ENCODE measurements at places on chromosomes 7 and 10.

DNA sequence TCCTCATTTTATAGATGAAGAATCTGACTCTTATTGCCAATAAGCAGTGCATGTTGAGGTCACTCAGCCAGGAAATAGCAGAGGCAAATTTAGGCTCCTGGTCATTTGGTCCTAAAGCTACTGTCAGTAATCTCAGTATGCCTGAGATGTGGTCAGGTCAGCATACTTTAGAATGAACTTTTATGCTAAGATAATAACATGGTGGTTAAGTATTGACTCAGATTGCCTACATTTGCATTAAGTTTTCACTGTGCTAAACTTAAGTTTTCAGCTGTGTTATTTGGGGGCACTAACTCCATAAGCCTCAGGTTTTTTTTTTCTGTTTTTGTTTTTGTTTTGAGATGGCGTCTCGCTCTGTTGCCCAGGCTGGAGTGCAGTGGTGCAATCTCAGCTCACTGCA is 35.9 kb upstream of the CCSER2 start:
- no peak for ATAC-seq

GRCh38 chr10:74983383-74983782 is 128.1 kb upstream of the SAMD8 start:
- ATAC-seq = no peak

- ATAC-seq = no peak
These were observed 55.2 kb upstream of the C10orf71 start for GRCh38 chr10:49243610-49244283.

DNA sequence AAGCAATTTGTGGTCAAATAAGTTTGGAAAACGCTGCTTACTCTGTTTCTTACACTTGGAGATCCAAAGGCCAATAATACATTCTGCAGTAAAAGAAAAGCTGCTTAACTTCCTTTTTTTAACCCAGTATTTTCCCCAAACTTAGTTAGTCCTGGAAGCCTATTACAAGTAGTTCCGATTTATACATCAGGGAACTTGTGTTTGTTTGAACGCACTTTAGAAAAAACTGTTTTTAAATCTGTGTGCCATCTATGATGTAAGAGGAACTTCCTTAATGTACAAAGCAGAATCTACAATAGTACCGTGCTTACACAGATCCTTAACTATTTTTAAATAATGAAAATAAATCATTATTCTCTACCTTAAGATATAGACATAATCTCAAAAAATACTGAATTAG is 23.0 kb downstream of the SFR1 start:
- ATAC-seq = no peak

DNA sequence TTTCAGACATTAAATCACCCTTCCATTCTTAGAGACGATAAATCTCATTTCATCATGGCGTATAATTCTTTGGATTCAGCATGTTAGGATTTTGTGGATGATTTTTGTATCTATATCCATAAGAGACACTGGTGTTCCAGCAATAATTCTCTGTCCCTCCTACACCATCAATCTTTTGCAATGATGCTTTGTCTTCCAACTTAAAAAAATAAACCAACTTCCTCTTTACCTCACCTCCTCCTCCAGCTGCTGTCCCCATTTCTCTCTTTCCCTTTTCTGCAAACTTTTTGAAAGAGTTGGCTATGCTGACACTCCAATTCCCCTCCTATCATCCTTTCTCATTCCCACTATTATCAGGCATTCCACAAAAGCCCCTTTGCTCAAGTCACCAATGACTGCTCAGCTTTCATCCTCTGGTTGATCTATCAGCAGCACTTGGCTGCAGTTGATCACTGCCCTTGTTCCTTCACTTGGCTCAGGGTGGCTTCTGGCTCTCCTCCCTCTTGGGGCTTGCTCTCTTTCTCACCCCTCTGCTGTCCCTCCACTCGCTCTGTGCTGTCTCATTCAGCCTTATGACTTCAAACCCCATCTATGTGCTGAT is 130.0 kb downstream of the ARHGAP22 start:
- no peak for ATAC-seq

- no peak for ATAC-seq
These were observed 284.8 kb downstream of the TNS3 start for GRCh38 chr7:47297120-47297519.

DNA sequence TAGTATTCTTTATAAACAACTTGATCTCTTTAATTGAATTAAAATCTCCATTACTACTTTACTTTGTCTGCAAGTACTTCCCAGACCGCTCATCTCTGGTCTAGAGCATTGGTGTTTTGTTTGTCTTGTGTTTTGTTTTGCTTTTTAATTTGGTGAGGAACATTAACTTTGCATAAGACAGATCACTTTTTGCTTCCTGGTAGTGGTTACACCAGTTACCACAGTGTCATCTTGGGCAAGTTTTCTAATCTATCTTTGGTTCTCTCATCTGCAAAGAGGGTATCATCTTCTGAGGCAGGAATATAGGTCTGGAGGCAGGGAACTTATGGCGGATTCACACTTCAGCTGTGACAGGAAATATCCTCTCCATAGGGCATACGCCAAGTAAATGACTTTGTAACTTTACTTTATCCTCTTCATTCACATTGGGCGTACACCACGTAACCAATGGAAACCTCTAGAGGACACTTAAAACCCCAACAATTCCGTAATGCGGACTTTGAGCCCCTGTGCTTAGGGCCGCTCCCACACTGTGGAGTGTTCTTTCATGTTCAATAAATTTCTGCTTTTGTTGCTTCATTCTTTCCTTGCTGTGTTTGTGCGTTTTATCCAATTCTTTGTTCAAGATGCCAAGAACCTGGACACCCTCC is 83.2 kb upstream of the JAZF1 start:
- ATAC-seq = no peak

GRCh38 chr10:51985336-51985735 is 285.9 kb upstream of the CSTF2T start:
- no peak for ATAC-seq

GRCh38 chr7:81430761-81431160 is 339.1 kb downstream of the HGF start:
- ATAC-seq = no peak

GRCh38 chr10:27258838-27259812 is 18.5 kb upstream of the ACBD5 start:
- peak; percentile 53 for ATAC-seq

- no peak for ATAC-seq
These were observed 970 bp downstream of the TAS2R60 start for GRCh38 chr7:143444063-143444782.

DNA sequence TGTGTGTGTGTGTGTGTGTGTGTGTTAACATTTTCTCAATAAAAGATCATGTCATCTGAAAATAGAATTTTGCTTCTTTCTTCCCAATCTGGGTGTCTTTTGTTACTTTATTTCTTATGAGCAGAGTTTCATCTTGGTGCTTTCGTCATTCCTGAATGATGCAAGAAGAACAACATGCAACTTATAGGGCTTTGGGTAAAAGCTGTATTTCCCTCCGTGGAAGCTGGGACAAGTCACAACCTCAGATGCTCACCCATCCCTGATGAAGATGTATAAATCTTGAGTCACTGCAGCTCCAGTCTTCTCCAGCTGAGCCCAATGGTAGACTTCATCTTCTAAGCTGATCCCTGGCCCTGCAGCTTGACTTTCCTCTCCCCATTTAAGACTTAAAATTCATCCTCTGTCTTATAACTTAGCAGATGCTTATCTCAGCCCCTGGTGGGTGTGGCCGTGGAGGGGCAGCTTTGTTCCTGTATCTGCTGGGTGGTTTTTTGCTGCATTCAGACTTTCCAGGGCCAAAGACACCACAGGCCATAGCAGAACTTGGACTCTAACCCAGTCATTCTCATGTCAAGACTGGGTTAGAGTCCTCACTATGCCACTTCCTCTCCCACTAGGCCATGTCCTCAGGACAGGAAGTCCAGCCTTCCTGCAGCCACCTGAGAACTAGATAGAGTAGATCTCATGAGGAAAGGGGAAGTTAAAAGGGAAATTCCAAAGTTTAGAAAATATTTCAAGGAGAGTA is 356.4 kb downstream of the TNS3 start:
- ATAC-seq = no peak

DNA sequence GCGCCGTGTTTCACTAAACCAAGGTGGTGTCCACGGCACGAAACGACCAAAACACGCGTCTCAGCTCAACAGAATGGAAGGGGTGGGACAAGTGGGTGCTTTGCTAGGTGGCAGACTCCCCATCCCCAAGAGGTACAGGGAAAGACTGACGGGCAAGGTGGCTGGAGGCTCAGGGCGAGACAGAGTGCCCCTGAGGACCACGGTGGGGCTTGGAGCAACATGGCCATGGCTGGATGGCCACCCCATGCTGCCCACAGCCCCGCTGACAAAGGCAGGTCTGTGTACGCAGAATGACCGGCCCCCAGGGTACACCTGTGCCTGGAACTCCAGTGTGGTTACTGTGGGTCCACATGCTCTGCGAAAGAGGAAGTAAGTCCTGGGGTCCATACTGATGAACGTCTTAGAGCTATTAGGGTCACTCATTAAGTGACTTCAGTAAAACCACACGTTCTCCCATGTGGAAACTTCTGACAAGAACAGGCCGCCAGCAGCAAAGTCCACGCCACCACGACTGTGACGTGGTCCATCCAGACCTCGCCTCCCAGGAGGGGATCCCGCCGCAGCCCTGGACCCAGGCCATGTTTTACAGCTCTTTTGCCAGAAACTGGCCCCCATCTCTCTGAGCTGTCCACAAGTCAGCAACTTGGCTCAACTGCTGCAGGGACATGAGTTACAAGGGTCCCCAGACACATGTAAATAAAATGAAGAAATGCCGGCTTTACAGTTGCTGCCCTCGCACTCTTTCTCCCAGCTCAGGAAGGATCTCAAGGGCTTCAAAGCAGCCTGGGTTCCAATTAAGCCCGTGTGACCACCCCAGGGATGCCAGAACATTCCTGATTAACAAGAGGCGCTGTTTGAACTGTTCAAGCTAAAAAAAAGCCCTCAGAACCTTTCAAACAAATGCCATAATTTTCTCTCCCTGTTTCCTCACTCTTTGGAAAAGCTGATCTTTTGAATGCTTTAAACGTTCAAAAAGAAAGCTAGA is 66.8 kb downstream of the MAD1L1 start:
- ATAC-seq = no peak

- ATAC-seq = no peak
These were observed 239.7 kb upstream of the KLF6 start for GRCh38 chr10:4024516-4025245.

GRCh38 chr10:74234569-74234968 is 83.5 kb downstream of the ADK start:
- ATAC-seq = no peak

GRCh38 chr10:58743466-58744115 is 230.9 kb downstream of the BICC1 start:
- peak; percentile 87 for ATAC-seq

GRCh38 chr10:17607603-17608332 is 9.4 kb downstream of the HACD1 start:
- peak; percentile 95 for ATAC-seq

DNA sequence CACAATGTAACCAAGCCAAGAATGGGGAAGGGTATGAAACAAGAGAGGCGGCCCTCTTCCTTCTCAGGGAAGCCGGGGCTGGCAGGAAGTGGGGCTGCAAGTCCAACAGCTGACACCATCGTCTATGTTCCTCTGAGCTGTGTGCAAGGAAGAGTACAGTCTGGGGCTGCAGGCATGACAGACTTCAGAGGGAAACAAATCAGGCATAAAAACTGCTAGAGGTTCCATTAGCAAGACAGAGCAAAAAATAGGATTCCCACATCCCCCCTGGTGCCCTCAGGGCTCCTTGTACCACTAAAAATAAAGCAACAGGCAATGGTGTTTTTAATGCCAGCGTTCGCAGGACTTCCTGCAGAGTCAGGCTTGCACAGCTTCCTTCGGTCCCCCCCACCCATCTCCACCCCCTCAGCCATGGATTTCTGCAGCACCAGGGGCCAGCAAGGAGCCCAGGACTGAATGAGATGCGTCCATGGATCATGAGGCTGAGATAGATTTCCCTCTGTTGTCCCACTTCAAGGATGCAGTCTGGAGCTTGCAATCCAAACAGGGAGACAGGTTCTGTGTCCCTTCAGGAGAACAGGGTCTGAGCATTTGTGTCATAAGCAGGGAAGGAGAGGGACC is 34.6 kb downstream of the KCNMA1 start:
- no peak for ATAC-seq

GRCh38 chr7:29319719-29320521 is 125.3 kb downstream of the CHN2 start:
- ATAC-seq = peak; percentile 76

DNA sequence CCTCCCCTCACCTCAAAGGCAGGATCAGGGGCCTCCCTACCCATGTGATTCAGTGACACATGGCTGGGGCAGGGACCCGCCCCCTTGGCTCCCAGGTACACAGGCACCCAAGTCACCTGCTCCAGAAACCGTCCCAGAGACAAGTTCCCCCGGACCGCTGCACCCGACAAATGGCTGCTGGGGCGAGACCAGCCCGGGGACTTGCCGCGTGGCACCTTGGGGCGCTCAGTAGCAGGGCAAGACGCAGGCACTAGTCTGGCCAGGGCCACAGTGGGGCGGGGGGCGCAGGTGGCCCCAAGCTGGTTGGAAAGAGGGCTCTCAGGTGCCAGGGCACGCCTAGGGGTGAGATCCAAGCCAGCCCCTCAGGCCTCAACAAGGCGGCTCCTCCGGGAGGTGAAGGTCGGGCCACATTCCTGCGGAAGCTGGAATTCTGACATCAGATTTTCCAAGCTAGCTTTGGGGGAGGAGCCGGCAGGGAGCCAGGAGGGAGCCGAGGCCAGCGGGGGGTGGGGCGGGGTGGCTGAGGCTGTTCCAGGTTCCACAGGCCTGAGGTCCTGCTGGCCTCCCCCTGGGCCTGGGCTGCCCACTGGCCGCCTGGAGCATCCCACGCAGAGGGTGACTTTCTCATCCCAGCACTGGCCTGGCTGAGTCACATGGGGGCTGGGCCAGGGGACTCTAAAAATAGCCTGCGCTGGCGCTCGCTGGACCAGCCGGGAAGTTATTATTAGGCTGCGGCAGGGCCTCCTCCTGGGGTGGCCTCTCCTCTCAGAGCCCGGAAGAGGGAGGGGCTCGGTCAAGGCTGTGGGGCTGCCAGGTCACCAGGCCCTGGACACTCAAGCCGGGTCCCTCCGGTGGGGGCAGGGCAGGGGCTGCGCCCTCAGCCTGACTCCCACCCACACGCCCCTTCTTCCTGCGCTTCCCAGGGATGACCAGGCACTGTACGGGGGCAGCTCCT is 20.5 kb upstream of the INPP5A start:
- ATAC-seq = peak; percentile 94

DNA sequence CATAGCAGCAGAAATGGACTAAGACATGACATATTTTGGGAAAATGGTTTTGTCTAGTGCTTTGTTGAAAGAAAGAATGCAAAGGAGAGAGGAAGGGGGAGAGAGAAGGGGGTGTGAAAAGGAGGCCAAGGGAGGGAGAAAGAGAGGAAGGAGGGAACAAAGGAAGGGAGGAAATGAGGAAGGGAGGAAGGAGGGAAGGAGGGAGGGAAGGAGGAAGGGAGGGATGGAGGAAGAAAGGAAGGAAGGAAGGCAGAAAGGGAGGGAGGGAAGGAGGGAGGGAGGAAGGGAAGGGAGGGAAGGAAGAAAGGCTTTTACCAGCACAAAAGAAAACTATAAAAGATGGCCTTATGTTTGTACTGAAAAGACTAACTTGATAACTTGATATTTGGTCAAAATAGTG is 65.1 kb upstream of the ST8SIA6 start:
- no peak for ATAC-seq

DNA sequence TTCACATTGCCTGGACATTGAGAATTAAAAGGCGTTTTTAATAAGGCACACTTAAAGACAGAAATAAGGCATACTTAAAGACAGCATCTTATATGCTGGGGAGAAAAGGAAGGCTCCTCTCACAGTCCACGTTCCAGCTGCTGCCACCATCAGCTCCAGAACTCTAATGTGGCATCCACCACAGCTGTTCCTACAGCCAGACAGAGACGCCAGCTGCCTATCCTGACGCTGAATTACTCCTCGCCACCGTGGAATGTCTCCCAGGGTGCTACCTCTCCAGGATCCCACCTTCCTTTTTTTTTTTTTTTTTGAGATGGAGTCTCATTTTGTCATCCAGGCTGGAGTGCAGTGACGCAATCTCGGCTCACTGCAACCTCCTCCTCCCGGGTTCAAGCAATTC is 30.8 kb downstream of the SLC37A3 start:
- no peak for ATAC-seq
